AG20443 (cell line): ENCODE measurements at places on chromosomes 3 and 15.

DNA sequence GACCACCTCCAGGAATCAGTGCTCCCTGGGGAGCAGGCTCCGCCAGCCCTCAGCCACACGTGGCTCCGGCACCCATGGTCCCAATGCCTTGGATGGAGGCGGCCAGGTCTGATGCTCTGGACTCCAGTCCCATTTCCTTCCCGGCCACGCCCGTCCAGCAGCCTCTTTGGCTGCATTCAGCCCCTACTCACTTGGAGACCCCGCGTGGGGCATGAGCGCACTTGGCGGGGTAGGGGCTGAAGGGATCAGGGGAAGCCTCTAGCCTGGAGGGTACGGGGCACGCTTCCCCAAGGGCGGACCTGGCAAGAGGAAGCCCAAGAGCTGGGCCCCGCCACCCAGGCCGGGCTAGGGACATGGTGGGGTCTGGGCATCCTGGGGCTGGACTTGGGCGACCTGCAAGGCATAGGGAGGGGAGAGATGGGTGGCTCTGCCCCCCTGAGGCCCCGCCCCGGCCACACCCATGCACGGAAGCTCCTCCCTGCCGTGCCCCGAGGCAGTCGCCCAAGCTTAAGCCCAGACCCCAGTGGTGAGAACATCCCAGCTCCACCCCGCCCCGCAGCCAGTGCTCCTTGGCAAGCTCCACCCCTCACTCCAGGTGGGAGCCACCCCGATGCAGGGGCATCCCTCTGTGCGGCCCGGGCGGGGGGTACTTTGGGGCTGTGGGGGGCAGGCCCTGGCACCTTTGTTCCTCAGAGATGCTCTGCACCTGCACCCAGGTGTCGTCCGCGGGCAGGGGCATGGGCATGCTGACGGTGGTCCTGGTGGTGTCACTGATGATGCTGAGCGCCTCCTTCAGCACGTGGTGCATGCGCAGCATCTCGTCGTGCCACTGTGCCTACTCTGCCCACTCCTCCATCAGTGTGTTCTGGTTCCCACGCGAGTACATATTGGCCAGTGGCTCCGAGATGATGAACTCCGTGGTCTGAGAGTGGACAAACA, 163.5 kb downstream of the GOLGA6L4 start:
- DNase-seq = no peak

DNA sequence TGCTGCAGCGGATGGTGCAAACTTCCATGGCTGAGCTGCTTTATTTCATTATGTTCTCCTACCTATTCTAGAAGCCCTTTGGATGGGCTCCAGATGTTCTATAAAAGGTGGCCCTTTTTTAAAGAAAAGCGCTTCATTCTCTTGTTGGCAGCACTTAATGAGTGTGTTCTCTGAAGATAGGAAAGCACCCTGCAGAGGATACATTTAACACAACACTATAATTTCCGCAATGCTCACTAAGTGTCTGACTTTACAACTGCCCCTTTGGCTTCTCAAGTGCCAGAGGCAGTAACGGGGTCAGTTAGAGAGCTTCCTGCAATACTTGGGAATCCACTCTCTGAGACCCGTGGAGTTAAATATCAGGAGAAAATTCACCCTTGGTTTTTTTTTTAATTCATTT, 88.1 kb downstream of the MDFIC2 start:
- DNase-seq = no peak

- DNase-seq = peak; percentile 91
Observed at GRCh38 chr3:184582646-184583577, 21.3 kb downstream of the EPHB3 start.

GRCh38 chr3:4936982-4937614, 42.1 kb upstream of the BHLHE40 start:
- no peak for DNase-seq

- DNase-seq = no peak
Observed at GRCh38 chr15:25493823-25494526, 55.2 kb upstream of the UBE3A start.

DNA sequence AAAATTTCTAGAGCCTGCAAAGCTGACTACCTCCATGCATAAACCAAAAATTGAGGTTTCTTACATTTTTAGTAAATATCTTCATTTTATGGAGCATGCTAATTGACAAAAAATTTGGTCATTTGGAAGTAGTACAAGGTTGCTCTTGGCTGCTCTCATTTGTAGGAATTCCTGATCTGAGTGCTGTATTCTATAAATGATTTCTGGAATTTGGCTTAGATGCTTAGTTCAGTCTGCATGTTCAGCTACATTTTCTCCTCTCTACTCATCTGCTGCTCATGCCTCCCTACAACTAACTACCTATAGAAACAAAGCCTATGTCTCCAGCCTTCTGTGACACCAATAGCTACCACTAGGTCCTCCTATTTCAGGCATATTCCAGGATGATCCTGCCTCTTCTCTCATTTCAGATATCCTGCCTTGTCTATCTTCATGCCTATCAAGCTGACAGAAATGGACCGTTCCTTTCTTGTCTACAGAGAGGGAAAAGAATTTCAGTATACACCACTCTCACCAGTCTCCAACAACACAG, 901.1 kb downstream of the TBL1XR1 start:
- DNase-seq = peak; percentile 21

GRCh38 chr3:120171134-120171873, 77.1 kb upstream of the GSK3B start:
- DNase-seq = no peak

GRCh38 chr3:4724051-4724629, 231.0 kb downstream of the ITPR1 start:
- DNase-seq = no peak

- DNase-seq = peak; percentile 60
Observed at GRCh38 chr3:66582721-66583423, 82.0 kb upstream of the LRIG1 start.

DNA sequence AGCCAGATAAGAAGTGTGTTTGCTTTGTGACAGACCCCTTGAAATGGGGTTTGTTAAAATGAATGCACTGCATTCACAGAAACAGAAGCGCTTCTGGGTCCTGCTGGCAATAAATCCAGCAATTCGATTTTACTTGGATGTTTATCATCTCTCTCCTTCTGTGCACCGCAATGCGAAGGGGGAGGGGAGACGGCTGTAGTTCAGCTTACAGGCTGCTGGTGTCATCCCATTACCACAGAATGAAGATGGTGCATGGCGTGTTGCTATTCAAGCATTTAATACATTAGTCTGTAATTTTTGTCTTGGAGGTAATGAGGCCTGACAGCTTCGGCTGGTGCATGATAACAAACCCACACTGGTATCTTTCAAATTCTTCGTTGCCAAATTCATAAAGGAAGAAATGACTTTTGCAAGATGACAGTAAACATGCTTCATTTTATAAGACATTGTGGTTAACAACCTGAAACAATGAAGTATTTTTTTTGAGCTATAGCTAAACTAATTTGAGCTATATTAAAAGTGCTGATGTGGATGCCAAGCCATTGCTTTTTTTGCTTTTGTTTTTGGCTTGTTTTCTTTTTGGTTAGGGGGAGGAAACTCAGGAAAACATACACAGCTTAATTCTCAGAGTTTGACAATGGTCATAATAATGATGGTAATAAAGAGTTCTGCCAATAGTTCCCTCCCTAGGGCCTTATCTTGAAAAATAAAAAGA, 418.3 kb downstream of the OTOL1 start:
- peak; percentile 64 for DNase-seq

DNA sequence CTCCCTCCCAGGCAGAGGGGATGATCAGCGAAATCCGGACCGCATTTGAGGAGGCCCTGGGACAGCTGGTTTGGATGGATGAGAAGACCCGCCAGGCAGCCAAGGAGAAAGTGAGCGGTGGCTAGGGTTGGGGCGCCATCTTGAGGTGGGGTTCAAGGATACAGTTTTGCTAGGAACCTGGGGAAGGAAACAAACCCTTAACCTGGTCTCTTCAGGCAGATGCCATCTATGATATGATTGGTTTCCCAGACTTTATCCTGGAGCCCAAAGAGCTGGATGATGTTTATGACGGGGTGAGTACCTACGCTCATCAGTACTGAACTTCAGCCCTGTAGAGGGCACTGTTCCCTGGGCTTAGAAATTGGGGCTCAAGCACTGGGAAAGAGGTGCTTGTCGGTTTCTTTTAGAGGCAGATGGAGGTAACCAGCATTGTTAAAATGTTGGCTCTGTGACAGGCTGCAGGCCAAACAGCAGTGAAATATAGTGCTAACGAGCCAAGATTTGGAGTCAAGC, 9.6 kb upstream of the PSMD2 start:
- DNase-seq = peak; percentile 81

DNA sequence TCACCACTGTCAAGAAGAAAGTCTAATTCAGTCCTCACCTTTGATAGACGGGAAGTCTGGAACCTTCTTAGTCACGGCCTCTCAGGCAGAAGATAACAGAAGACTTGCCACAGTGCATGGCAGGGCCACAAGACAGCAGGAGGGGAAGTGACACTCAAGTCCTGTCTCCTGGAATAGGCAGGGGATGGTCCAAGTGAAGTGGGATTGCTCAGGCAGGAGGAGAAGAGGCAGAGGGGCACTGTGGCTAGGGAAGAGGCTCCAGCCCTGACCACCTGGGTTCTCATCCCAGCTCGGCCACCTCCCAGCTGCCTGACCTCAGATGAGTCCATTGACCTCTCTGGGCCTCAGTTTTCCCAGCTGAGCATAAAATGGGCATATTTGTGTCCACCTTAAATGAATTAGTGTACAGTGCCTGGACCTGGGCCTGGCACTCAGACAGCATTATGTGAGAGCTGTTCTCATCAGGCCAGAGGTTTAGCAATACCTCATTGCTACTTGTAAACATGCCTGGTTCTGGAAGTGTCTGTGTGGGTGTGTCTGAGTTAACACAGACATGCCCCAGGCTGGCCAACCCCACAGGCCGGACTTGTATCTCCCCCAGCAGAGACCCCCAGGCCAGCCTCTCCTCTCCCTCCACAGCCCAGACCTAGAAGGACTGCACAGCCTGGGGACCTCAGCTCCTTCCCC, 11.5 kb upstream of the PCSK6 start:
- peak; percentile 13 for DNase-seq

GRCh38 chr3:13389378-13389777, 30.7 kb downstream of the NUP210 start:
- DNase-seq = no peak

DNA sequence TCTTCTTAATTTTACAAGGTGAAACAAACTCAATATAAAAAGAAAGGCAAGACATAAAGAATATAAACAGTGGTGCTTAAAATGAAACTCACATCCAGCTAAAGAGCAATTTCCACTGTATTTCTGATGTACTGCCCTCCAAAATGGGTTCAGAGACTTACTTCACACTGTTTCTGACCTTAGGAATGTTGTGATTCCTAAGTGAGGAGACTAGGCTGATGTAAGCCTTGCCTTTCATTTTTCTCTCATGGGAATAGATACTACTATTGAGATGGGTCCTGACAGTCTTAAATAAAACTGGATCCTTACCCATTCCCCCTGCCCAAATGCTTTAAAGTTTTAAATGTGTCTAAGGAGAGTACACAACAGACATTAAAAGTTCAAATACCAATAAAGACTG, 86.9 kb downstream of the CBLB start:
- no peak for DNase-seq

GRCh38 chr3:50375258-50375931, 16.1 kb upstream of the TMEM115 start:
- DNase-seq = no peak

DNA sequence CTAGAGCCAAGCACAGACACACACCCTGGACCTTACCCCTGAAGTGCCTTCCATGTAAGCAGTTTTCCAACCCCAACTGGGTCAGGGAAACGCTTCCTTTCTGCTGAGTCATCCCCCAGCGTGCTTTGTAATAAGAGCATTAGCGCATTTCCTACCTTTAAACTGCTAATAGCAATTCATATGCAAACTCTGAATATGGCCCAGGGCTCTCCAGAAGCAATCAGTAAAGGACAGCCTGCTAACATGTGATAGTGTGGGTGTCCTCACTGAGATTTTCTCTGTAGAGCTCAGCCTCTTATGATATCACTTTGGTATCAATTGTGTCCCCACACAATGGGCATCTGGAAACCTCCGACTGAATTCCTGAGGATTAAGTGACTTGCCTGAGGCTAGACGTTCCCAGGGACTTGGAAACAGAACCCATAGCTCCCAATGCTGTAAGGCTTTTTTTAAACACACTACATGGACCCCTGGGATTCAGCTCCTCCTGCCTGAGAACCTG, 5.6 kb downstream of the GABRB3 start:
- DNase-seq = no peak

DNA sequence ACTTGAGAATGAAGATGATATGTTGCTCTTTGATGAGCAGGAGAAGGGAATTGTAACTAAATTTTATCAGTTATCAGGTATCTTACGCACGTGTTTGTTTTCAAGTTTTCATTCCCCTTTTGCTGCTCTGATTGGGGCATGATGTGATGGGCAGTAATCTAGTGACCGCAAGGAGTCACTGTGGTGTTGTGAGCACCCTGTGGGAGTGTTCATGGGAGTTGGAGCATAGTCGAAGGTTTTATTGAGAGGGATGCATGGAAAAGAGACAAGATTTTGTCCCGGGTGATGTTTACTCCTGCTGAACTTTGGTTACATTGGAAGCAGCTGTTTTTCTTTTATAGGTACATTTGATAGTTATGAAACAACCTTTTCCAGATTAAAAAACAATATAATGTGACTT, 2.1 kb downstream of the FAN1 start:
- DNase-seq = no peak

- peak; percentile 34 for DNase-seq
Observed at GRCh38 chr15:63473999-63474809, 30.2 kb upstream of the USP3 start.

- DNase-seq = no peak
Observed at GRCh38 chr15:74960995-74961588, 4.5 kb upstream of the RPP25 start.

- no peak for DNase-seq
Observed at GRCh38 chr3:182795389-182795782, 2.1 kb downstream of the ATP11B start.

GRCh38 chr15:96160269-96160668, 170.2 kb upstream of the NR2F2 start:
- DNase-seq = peak; percentile 12

DNA sequence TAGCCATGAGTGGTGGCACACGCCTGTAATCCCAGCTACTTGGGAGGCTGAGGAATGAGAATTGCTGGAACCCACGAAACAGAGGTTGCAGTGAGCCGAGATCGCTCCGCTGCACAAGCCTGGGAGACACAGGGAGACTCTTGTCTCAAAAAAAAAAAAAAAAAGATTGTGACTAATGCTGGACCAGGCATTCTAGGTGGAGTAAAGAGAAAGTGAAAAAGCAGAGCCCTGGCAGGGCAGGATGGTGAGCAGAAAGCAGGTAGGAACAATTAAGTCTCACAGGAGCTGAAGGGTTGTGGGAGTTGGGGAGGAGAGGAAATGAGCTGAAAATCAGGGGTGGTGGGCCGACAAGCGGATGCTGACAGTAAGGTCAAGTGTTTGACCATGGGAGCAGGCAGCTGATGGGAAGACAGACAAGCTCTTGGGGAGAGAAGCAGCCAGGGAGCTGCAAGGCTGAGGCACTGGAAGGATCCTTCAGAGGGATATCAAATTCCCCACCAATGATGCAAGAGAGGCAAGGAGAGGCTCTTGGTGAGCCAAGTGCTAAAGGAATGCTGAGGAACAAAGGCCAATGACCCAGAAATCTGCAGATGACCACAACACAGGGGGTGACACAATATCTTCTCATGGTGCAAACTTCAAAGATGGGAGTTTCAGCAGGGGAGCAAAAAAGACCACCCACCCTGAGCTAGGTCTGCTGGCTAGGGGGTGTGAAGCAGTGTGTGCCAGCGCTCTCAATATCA, 251.1 kb downstream of the ULK4 start:
- DNase-seq = peak; percentile 85

GRCh38 chr3:80238152-80238551, 470.4 kb upstream of the ROBO1 start:
- DNase-seq = no peak
